ENCODE measurements at places on chromosomes 4 and X. TPM values are rescaled to one million over a fixed set of nuclear protein-coding genes. Genes with fewer than 3 reads are reported as not detected.

GRCh38 chrX:39845233-39845632 lies 252.5 kb downstream of the BCOR start:
- DNase-seq, result no peak

- DNase-seq, result no peak
Measured at GRCh38 chr4:110632506-110633357, 9.9 kb upstream of the PITX2 start.

- peak; percentile 70 for DNase-seq
Measured at GRCh38 chr4:113574636-113575103, 186.9 kb downstream of the CAMK2D start.

- DNase-seq, result peak; percentile 63
Measured at GRCh38 chr4:172142281-172142741, 329.1 kb downstream of the GALNTL6 start.

DNA sequence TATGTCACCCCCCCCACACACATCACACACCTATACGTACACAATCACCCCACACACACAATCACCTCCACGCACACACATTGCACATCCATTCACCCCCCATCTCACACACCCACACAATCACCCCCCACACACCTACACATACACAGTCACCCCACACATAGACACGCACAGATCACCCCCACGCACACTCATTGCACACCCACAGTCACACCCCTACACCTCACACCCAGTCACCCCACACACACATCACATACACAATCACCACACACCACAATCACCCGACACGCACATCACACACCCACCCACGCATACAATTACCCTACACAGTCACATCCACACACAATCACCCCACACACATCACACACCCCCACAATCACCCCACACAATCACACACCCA lies 15.9 kb upstream of the TADA2B start:
- DNase-seq, result no peak

- no peak for DNase-seq
Measured at GRCh38 chr4:35228313-35228712, 1016.0 kb downstream of the ARAP2 start.

DNA sequence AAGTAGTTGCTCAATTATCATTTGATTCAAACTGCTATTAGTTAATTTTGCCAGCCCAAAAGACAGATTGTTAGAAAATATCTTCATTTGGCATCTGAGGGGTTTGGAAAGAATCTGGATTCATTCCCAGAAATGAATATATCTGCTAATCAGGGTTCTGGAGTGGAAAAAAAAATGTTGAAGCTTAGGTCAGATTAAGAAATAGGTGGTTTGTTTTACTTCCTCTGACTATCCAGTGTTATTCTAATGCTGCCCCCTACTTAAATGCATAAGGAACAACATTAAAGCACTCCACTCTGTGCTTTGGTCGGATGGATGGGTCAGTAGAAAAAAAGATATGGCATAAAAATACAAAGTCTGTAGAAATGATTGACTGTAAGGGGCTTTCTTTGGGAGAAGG lies 89.0 kb downstream of the LUZP4 start:
- peak; percentile 57 for DNase-seq

DNA sequence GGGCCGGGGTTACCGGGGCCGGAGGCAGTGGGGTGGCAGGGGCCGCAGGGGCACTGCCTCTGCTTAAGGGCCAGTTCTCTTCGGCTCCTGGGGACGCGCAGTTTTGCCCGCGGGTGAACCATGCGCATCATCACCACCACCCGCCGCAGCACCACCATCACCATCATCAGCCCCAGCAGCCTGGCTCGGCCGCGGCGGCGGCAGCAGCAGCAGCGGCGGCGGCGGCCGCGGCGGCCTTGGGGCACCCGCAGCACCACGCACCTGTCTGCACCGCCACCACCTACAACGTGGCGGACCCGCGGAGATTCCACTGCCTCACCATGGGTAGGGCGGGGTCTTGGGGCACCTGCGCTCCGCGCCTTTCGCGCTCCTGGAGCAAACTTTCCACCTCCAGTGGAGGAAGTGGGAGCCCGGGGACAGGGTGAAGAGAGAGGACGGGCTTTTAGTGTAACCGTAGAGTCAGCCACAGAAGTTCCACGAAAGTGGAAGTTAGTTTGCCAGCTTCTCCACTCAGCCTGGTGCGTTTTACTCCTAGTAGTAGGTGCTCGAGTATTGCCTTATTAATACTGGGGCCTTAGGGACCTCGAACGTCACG lies 729 bp downstream of the GSX2 start:
- DNase-seq, result peak; percentile 64

The TRAM1L1 gene
- polyA plus RNA-seq, result 3.3 TPM

The PPP1R2C gene
- polyA plus RNA-seq, result not detected

The DUX4 gene
- polyA plus RNA-seq, result not detected

The CT45A1 gene
- not detected for polyA plus RNA-seq

The TMA16 gene
- 26.0 TPM for polyA plus RNA-seq

The ARHGAP6 gene
- polyA plus RNA-seq, result 0.08 TPM

The PRRG1 gene
- polyA plus RNA-seq, result 7.4 TPM

The SPANXC gene
- polyA plus RNA-seq, result not detected

The STOX2 gene
- polyA plus RNA-seq, result not detected

Measured in GM23248 (cell line).